ENCODE measurements at places on chromosomes 5 and 9.

GRCh38 chr5:154749491-154749890 is 5.7 kb upstream of the LARP1 start:
- no peak for DNase-seq

DNA sequence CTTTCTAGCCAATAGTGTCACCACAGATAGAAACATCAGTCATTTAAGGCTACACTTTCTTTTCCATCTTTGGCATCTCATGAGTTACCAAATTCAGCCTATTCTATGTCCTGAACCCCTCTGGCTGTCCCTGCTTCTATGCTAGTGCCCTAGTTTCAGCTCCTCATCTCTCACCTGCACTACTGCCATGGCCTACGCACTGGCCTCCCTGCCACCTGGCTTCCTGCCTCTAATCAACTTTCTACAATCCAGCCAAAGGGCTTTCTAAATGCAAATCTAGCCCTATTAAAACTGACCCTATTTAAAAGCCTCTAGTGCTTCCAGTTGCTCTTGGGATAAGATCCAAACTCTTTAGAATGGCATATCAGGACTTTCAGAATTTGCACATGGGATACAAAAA is 482.9 kb downstream of the TMEM38B start:
- no peak for DNase-seq

DNA sequence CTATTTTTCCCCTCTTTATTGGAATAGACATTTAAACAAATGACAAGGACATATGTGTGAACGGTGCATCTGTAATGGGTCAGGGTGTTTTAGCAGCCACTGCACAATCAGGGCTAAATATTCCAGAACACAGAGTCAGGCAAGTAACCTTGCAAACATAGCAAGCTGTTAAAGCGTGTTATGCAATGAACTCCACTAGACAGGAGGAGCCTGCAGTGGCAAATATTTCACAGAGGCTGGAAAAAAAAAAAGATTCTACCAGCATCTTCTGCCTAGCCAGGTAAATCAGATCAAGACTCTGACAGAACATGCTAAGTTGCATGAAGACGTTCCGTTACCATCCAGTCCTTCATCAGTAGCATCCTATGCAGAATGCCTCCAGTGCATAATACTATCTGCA is 171.8 kb downstream of the SEMA5A start:
- DNase-seq, result no peak

DNA sequence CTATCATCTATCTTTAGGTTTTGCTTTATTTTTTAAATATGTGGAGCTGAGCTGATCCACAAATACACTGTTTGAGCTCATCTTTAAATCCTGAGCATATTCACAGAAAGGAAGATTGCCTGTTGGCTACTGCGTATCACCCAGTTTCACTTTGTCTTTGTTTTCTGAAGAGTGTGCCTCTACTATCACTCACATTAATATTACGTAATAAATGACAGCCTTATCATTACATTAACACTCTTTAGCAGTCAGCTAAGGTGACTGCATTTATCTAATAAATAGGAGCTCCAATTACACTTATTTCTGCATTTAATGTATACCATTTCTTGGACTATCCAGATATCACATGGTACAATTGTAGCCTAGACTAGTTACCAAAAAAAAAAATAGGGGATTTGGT is 511.7 kb downstream of the NR2F1-AS1 start:
- no peak for DNase-seq

- DNase-seq, result no peak
Measured at GRCh38 chr9:33288828-33289483, 1.4 kb upstream of the NFX1 start.

DNA sequence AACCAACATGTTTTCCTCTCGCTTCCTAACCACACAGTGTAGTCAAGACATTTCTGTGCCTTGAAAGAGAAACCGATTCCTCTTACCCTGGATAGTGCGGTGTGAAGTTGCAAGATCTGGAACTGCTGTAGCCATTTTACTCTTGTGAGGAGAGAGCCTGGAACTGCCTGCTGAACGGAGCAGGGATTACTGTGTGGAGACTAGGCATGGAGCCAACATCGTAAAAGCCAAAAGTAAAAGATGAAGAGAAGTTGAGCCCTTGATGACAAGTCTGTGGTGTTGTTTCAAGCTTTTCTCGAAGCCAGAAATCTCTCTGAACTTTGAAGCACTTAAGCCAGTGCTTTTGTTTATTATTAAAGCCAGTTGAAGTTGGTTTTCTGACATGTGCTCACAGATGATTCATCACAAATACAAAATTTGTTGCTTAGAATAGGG is 110.1 kb upstream of the GRIN3A start:
- DNase-seq, result no peak

- DNase-seq, result no peak
Measured at GRCh38 chr9:94630833-94631232, 8.5 kb downstream of the FBP1 start.

GRCh38 chr9:17578911-17579793 is at the start of gene SH3GL2:
Gene SH3GL2 (plus strand): TSS chr9:17579066.
- no peak for DNase-seq

DNA sequence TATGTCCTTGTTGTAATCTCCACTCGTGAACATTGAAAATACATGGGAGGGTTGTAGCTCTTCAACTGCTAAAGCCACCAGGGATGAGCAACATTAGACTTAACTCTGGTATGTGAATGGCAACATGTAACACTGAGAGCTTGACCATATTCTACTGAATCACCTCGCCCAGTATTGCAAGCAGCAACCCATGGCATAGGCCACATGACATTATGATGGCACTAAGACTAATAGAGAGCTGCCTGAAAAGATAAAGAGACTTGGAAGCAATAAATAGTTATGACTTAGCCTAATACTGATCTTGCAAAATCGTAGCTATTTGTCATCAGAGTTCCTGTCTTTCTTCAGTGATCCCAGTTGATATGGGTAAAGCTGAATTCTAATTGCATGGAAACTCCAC is 108.4 kb upstream of the NREP start:
- DNase-seq, result no peak

DNA sequence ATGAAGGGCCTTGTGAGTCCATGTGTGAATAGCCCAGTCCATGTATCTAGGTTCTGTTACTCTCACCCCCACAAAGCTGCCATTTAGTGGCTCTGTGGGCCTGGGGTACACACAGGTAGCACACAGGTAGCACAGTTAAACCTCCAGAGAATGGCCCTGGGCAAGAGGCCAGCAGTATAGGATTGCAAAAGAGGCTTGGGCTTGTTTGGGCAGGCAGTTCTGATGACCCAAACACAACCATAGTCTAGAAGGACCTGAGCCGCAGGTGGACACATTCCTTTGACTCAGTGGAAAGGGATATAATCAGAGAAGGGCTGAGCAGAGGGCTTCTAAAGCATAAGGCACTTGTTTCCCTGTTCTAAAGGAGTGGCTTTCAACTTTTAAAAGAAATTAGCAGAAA is 326.8 kb upstream of the SGCD start:
- DNase-seq, result no peak

DNA sequence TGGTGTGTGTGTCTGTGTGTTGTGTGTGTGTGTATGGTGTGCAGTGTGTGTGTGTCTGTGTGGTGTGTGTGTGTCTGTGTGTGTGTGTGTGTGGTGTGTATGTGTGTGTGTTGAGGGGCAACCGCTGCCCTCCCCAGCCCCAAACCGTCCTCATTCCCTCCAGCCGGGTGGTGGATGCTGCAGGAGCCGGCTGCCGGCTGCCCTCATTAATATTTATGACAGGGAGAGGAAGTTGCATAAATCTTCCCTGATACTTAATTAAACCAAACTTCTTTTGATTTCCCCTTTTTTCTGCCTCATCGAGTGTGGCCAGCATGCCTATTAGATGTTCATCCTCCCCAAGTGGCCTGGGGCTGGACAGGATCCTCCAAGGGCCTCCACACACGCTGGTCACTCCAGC is 121.4 kb upstream of the MVB12B start:
- no peak for DNase-seq

DNA sequence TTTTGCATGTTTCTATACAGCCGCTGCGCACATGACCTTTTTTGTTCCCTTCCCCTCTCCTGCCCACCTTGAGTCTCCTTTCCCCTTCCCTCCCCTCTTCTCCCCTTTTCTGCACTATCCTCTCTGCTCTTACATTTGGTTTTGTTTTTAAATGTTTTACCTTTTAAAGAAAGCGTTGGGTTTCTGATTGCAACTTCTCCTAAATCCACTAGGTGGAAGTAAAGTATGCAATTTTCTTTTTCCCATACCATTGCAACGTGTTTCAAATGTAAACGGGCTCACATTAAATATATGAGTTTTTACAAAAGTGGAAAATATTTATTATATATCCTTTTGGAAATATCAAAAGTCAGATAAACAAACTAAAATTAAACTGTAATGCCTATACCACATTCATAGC is 500.9 kb downstream of the DIRAS2 start:
- DNase-seq, result no peak

DNA sequence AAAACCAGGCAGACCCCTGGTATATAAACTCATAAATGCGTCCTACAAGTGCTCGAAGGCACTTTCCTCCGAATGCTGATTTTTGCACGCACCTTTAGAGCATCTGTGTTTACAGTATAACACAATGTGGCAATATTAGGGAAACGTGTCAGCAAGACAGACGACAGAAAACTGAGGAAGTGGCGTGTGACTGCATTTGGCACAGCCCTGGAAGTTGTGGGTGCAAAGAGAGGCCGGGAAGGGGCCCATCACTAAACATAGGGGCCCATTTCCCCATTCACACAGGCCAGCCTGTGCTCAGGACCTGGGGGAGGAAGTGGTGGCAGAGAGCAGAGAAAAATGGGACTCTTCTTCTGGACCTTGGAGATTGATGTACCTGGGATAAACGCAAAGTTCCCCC is 48.2 kb downstream of the RASGEF1C start:
- no peak for DNase-seq

DNA sequence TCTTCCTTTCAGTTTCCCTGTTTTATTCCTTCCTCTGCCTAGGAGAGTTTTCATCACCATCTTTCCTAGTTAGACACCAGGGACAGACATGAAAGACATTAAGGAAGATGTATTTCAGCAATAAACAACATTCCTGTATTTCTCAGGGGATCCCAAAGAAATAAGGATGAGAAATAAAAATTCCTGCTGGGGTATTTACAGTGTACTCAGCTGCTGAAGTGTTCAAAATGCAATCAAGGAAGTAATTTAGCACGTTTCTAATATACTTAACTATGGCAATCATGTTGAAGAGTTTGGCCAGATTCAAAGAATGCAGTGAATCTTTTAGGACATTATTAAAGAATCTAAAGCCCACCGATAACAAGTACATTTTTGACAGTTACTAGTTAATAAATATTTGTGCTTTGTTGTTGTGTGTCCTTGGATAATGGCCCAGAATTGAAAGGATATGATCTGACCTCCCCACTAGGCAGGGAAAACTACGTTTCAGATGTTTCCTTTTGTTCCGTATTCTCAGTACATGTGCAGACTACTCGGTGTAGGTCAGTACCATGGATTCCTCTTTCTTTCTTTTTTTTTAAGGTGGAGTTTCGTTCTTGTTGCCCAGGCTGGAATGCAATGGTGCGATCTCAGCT is 46.8 kb downstream of the INIP start:
- DNase-seq, result no peak

GRCh38 chr9:121946465-121946864 is 146.6 kb downstream of the TTLL11 start:
- no peak for DNase-seq

- DNase-seq, result peak; percentile 74
Measured at GRCh38 chr5:139565411-139566305, 4.5 kb downstream of the UBE2D2 start.

GRCh38 chr5:137051161-137051560 is 448.0 kb downstream of the SPOCK1 start:
- no peak for DNase-seq

GRCh38 chr9:32502464-32502863 is 23.5 kb downstream of the RIGI start:
- no peak for DNase-seq

DNA sequence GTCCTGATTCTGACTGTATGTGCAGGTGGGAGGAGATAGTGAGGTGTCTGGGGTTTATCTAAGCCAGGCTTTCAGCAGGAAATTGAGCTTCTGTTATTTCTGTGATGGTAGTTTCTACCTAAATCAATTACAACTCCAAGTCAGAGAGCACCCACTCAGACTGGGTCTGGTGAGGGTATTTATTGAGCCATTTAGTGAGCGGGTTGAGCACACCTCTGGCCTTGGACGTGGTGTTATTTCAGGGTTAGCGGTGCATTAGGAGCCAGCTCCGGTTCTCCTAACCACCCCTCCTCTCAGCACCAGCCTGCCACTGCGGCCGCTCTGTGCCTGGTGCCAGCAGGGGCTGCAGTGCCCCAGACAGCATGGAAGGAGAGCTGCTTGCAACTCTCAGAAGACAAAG is 238.9 kb downstream of the CACNA1B start:
- no peak for DNase-seq

GRCh38 chr5:40134883-40135520 is 544.7 kb upstream of the PTGER4 start:
- DNase-seq, result no peak

- DNase-seq, result no peak
Measured at GRCh38 chr9:111839387-111839786, 44.6 kb upstream of the SHOC1 start.

DNA sequence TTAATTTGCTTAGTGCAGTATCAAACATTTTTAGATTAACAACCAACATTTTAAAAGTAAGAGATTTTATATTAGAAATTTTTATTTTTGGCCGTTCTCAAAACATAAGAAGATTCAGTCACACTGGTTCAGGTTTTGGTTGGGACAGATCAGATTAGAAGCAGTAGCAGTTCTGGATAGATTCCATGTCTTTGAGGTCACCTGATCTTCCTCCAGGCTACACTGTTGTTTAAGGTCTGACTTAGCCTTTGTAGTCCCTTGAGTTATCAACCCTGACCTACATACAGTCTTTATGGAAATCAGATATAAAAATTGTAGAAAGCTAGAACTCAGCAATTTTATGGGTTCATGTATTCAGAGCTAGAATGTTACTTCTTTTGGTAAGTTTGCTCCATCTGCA is 910.0 kb upstream of the WWC1 start:
- DNase-seq, result no peak

DNA sequence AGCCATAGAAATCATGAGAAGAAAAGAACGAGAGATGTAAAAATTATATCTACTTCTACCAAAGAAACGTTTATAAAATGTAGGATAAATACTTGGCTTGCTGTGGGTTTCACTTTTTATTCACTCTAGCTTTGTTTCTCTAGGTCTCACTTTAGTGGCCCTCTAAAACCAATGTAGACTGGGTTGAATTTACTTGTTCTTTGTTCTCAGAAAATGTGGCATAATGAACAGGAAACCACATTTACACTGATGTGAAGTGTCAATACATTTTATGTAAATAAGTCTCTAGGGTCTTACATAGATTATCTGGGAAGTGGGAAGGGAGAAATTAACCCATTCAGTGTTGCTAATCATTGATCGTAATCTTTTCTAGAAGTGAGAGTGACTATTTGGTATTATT is 58.9 kb downstream of the PLPPR1 start:
- no peak for DNase-seq

DNA sequence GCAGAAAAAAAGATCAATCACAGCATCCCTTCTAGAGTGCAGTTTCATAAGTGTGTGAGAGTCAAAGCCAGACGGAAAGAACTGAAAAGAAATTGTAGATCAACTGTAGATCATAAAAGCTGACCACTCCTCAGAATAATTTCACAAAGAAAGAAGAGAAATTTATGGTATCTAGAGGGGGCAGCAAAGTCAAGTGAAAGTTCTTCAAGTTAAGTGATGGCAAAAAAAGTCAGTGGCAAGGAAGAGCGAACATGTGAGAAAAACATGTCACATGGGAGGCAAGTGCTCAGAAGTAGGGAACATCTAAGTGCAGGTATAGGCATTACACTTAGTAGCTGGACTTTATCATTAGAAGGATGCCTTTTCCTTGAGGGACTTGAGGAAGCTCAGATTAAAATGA is 245.1 kb upstream of the ISL1 start:
- DNase-seq, result no peak

GRCh38 chr5:59711310-59711709 is 182.2 kb downstream of the PDE4D start:
- no peak for DNase-seq

GRCh38 chr5:158895588-158895987 is 204.1 kb downstream of the EBF1 start:
- DNase-seq, result no peak
